ENCODE measurements at places on chromosomes 1 and 21. TPM values are rescaled to one million over a fixed set of nuclear protein-coding genes. Genes with fewer than 3 reads are reported as not detected.

The FAM177B gene
- total RNA-seq: not detected

DNA sequence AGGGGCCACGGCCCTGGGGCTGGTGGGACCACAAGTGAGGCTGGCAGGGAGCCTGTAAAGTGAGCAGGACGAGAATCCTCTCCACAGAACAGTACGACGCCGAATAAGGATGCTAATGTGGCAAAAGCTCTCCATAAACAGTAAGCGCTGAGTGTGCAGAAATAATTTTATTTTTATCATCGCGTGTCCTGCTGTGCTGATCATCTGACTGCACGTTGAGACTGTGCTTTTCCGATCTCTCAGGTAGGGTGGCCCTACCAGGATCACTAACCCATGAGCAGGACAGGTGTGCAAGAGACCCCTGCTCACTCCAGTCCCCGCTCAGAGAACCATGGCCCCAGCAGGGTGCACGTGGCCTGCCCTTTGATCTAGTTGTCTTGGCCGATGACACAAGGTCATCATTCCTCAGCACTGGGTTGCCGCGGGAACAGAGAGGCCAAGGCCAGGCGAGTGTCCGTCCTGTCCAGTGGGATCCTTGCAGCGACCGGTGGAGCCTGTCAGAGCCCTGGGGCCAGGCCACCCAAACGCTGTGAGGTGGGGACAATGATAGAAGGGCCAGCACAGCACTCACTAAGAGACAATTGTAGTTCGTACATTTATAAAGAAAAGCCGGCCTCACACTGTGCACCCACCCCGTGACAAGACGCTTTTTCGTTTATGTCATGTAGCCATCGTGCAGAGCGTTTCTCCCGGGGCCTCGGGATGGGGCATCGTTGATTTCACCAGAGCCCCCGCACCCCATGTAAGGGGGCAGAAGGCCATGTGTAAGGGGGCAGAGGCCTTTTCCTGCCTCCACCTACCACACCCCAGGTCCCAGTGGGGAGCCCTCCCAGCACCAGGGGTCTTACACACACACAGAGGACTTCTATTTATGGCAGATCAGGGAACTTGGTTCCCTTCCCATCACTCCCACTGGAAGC is 52.7 kb upstream of the ADARB1 start:
- DNase-seq: no peak

DNA sequence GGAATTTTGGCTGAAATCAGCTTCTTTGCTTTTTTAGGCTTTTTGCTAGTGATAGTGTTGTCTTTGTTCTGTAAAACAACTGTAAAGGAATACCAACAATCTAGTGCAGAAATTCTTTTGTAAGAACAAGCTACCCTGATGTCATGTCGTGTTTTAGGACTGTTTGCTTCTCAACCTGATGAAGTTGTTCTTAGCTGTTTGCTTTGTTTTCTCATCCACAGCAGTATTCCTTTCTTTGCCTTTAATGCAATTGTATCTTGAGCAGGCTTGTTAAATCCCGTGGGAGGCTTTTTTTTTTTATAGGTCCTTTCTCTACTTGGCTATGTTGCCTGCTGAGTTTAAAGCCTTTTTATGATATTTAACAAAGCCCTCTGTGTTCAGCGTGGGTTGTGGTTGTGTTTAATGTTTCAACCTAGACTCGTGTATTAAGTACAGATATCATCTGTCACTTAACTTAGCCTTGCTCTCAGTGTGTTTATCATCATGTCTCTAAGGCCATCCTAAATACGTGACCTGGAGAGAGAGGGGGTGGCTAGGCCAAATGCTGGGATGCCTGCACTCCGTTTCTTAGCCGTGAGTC is 31.6 kb downstream of the ADARB1 start:
- no peak for DNase-seq

- DNase-seq: no peak
These were observed 144.1 kb upstream of the AJAP1 start for GRCh38 chr1:4510276-4510691.

DNA sequence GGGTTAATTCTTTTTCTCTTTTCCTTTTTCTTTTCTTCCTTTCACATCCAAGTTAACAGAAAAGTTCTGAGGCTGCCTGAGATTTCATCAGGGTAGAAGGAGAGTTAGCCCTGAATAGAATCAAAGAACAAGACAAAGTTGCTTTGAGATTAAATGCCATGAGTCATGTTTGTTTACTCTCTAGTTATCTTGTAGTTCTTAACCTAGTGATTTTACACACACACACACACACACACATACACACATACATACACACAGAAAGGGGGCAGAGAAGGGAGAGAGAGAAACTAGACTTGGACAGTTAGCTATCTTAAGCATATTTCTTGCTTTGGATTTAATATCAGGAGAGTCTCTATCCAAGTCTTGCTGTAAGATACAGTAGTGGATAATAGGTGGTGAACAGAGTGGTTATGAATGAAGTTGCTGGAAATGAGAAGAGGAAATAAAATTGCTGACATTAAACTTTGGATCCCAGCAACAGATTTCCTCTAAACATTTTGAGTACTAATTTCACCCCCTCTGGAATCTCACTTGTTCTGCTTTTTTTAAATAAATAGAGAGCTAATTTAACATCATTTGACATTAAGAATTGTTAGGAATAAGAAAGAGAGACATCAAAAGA is 19.9 kb downstream of the PLA2G4A start:
- DNase-seq: no peak

GRCh38 chr1:219138747-219139146 is 34.9 kb upstream of the LYPLAL1 start:
- no peak for DNase-seq

DNA sequence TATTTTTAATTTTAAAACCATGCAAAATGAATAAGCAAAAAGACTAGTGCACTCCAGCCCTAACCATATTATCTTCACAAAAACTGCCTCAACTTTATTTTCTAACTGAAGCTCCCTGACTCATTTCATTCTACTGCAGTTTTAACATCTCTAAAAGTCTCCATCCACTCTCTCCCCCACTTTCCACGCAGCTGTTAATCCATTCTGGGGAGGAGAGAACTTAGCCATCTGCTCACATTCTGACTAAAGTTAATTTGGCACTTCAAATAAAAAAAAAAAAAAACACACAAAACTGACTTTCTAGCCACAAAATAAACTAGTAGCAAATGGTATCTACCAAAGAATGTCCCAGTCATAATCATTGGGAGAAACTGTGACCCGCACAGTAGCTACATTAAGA is 5.4 kb upstream of the MYBPHL start:
- DNase-seq: no peak

- DNase-seq: no peak
These were observed 5.2 kb downstream of the ZNF687 start for GRCh38 chr1:151287341-151287699.

DNA sequence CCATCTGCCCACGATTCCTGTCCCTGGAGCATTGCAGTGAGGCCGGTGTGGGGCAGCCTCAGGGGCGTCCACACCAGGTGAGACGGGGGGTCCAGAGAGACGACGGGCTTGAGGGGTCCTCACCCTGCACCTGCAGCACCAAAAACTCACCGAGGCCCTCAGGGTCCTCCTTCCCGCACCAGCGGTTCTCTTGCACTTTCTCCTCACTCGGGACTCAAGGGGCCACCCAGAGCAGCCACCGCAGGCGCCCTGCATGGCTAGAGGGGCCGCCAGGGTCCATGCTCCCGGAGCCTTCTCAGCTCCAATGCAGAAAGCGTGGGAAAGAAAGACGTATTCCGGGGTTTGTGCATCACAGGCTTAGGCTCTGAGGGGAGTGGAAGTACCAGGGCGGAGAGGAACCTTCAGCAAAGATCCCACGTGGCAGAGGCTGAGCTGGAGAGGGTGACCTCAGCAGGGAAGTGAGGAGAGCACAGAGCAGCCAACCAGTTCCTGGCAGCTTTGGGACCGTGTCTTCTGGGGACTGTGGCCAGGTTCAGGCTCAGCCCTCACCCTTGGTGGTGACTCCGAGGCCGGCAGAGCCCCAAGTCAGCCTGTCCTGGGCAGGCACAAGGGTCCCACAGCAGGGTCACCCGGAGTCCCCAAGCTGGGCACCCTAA is 19.5 kb upstream of the COL6A2 start:
- no peak for DNase-seq

The CPT2 gene
- total RNA-seq: 19.6 TPM

The OR6N1 gene
- not detected for total RNA-seq

- DNase-seq: peak; percentile 60
These were observed 8.9 kb downstream of the CR2 start for GRCh38 chr1:207463021-207463420.

DNA sequence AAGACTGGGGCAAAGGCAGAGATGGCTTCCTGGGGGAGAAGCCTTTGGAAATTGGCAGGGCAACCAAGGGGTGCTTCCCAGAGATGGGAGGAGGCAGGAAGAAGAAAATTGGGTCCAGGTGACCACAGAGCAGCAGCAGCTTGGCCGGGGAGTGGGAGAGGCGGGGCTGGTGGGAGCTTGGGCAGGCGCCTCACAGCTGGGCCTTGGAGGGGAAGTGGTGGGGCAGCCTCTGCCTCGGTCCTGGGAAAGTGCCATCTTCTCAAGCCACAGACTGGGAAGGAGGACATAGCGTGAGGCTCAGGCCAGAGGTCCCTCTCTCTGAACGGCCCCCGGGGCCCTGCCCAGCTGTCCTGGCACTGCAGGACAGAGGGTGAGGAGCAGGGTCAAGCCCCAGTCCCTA is 24.0 kb upstream of the WASF2 start:
- DNase-seq: no peak

DNA sequence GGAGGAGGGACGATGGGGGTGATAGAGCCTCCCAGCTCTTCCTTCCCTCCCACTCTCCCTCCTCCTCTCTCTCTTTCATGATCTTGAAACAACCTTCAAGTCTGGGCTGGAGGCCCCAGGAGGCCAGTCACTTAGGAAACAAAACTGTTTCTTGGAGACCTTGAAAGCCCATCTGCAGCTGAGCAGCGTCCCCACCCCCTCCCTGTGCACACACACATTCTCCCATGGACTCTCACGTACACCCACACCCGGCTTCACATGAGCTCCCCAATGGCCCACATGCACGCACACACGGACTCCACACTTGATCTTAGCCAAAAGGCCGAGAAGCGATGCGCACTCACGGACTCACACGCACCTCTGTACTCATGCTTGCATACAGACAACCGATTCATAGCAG is 3.2 kb upstream of the ATP1A2 start:
- no peak for DNase-seq

The SYCP1 gene
- not detected for total RNA-seq

The S100A3 gene
- 85.7 TPM for total RNA-seq

All from MCF 10A (cell line).